ENCODE measurements at places on chromosomes 5 and 9.

GRCh38 chr9:70147196-70147595, 103.5 kb downstream of the MAMDC2 start:
- DNase-seq: no peak

- DNase-seq: peak; percentile 72
Measured at GRCh38 chr9:6007770-6008168, 7.7 kb downstream of the RANBP6 start.

DNA sequence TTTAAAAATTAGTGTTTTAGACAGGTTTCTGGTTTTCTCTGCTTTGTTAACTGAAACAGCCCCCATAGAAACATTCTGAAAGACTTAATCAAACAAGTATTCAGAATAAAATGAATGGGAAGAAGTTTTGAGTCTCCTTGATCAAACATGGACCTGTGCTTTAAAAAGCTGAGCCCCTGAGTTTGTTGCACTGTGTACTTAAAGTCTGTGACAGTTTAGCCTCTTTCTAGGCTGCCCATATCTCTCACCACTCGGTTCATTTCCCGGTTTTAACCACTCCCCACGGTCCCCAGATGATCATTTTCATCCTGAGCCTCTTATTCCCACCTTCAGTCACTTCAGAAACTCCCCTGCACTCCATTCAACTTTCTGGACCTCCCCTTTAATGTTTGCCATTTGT, 215.9 kb upstream of the DMRT1 start:
- no peak for DNase-seq

DNA sequence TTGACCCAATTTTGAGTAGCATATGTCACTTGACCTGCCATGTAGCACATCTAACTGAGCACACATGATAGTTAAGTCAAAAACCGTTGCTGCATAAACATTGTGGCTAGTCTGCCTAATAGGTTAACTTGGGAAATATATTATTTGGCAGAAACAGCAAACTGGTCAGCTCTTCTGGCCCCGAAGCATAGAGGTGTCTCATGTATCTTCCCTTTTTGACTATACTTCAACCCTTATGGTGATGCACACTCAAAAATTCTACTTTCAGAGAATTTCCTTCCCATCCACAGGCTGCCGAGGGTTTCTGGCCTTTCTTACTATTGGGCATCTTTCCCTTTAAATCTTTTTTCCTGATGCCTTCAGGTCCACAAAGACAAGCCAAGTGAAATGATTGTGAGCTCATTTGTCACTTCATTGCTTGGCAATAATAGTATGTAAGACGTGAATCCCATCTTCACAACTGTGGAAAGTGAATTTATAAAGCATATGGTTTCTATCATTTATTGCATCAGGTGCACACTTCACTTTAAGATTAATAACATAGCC, 41.2 kb downstream of the MOCS2 start:
- DNase-seq: no peak

DNA sequence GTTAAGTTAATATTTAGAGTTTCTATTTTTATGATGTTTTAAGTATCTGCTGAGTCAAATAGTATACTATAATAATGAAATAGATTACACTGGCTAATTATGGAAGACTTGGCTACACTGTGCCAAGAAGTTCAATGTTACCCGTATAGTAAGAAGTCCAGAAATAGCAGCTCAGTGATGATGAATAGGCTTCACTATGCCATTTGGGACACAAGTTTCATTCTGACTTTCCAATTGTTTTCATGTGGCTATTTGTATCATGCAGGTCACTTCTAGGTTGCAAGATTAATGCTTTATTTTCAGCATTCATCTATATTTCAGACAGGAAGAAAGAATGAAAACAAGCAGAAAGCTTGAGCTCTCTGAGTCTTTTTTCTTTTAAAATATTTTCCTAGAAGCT, 194.5 kb upstream of the RIOK2 start:
- no peak for DNase-seq

DNA sequence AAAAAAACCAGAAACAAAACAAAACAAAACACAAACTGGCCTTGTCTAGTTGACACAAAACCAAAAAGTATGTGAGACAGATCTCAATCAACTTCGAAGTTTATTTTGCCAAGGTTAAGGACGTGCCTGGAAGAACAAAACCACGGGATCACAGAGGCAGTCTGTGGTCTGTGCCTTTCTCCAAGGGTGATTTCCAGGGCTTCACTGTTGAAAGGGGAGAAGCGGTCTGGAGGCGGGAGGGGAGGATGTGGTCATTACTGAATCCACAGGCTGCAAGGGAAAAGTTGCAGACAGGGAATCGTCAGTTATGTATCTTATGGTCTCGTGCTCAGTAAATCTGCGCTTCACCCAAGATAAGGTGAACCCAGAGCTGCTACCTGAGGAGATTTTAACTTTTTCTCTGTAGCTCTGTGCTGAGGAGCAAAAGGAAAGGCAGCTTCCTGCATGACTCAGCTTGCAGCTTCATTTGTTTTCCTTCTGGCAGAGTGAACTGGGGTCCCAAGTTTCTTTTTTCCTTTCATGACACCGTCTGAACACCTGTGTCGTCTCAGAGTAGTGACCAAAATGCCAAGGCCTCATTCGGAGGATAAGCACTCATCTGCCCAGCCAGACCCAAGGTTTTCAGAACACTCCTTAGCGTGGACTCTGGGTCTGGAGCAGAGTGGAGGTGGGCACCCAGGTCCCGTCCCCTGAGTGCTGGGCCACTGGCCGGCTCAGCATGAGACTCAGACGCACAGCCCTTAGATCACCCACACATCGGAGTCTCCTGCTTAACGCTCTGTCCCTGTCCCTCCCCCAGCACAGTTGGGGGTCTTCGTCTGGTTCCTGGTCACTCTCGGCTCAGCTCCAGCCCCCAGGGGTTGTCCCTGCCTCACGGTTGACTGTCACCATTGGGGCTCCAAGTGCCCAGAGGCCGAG, 25.9 kb downstream of the ROPN1L start:
- no peak for DNase-seq

DNA sequence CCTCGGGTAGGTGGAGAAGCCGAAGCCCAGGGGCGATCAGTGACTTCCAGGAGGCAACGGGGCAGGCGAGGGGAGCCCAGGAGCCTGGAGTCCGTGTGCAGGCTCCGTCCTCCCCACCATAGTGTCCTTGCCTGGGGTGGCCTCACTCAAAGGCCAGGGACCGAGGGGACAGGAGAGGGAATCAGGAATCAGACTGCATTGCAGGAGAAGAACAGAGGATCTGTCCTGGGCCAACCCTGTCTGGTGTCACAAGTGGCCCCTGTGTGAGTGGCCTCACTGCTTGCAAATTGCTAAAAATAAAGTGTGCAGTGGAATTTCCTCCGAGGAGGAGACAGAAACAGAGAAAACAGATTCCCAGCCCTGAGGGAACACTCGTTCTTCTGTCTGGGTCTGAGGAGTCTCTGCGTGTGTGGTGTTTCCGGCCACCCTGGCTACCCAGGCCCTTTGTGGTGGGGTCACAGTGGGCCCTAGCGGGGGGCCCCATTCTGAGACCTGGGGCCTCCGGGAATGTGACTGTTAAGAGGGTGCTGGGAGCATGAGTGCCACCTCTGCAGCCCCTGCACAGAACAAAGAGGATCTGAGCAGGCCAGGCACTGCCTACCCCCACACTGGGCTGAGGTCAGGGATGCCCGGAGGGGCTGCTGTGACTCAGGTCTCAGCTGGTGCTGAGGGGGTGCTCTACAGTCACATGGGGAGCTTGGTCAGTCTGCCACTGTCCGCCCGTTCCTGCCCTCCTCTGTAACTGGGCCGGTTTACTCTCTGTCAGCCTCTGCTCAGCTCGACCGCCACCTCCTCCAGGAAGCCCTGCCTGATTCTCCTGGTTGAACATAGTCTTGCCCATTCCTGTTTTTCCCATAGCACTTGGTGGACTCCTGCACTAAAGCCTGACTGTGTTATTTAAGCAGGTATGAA, 7.4 kb downstream of the TRAF1 start:
- no peak for DNase-seq

DNA sequence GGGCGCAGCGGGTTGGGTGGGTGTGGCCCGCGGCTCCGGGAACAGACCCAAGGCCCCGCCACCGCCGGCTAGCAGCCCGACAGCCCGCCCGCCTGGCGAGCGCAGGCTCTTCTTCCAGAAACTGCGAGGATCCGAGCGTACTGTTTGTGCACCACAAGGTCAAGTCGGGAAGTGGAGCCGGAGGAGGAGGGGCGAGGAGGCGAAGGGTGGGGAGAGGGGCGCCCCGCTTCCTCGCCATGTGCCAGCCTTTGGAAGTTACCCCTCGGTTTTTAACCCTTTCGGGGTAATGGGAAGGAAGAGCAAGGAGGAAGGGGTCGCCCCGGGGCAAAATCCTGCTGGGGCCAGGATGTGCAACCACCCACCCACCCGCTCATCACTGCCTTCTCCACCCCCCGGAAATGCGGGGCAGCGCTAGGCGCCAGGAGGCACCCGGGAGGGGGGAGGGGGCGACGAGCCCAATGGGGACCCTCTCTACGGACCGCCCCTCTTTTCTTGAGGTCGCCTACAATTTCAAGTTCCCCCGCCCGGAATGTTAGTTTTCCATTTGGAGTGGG, 1.1 kb upstream of the JADE2 start:
- peak; percentile 52 for DNase-seq

DNA sequence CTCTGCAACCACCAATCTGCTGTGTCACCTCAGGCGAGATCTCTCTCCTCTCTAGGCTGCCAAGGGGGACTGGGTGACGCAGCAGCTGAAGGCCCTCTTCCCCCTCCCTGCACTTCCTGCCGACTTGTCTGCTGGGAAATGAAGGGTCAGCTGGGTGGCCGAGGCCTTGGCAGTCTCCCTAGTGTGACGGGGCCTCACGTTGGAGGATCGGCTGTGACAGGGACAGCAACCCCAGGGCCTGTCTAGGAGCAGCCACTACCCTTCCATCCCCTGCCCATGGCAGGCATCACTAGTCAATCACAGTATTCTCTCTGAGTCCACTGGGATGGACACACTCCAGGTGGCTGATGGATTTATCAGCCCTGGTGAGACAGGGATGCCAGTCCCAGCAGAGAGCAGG, 107.3 kb upstream of the SARDH start:
- no peak for DNase-seq

GRCh38 chr5:36777105-36777757, 99.3 kb upstream of the NIPBL start:
- no peak for DNase-seq

DNA sequence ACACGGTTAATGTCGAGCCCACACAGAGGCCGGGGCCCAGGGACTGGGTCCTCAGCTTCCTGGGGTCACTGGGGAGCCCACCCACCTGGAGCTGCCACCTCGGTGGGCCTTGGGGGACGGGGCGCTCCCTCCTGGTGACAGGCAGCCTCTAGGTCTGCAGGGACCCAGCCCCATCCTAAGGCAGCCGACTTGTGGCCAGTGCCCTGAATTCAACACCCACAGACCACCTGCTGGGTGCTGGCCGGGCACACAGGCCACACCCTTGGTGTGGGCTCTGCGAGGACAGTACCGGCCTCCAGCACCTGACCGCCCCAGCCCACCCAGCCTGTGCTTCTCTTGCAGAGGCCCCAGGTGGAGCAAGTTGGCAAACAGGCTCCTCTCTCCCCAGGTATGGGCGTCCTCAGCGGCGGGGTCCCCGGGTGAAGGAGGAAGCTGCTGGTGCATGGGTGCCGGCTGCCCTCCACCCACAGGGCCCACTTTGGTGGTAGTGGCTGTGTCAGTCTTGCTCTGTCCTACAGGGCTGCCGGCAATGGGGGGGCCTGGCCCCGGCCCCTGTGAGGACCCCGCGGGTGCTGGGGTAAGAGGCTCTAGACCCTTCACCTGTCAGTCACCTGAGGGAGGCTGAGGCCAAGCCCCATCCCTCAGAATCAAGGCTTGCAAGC, 8.3 kb downstream of the ENTPD8 start:
- DNase-seq: no peak

DNA sequence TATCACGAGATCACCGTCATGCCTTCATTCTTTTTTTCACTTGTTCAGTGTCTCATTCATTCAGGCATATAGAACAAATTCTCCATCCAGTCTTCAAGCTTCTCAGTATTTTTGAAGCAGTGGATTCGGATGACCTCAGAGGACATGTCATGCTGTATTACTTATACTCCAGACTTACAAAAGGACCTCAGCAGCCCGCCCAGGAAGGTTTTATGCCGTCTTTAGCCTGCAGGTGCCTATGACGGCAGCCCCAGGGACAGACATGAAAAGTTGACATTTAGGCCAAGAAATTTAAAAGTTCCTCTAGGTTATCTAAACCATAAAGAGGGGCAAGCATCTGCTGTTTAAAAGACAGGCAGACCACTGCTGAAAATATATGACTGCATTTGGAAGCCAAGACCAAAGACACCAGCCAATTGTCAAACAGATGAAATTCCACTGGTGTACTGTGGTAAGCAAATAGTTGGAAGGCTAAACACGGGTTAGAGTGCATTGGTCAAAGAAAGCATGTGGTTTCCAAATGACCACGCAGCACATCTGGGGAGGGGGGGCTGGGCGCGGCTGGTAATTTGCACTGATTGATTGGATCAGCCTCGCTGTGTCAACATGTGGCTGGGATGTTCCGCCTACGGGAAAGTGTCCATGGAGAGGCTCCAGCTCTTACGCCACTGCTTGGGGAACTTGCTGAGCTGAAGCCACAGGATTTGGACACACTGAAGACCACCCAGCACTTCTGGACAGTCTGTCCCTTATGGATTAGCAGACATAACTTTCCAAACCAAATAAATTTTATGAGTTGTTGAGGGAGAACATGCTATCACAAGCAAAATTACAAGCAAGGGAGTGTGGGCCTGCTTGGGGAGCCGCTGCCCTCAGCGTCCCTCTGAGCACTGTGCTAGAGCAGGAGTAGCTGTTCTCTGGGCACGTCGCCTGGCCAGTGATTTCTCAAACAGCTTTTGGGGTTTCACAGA, 173.6 kb downstream of the FANCC start:
- DNase-seq: no peak

Data from stimulated activated CD4-positive, alpha-beta T cell treated with anti-CD3 and anti-CD28 coated beads, Interleukin-15, amount 100 ng/mL, for 1 hour (primary cell).